Bone marrow (tissue), 2 donors: ENCODE measurements at places on chromosomes 2 and 18.

- no peak for DNase-seq
Measured at GRCh38 chr2:217283460-217283859, 423.6 kb upstream of the TNP1 start.

- DNase-seq, result no peak
Measured at GRCh38 chr2:86304416-86304815, 33.0 kb downstream of the REEP1 start.

GRCh38 chr2:160062292-160063005 lies at the start of gene PLA2R1:
Gene PLA2R1 (minus strand): TSS chr2:160062615. CDS start chr2:160062403, 212 bp downstream.
- no peak for DNase-seq

DNA sequence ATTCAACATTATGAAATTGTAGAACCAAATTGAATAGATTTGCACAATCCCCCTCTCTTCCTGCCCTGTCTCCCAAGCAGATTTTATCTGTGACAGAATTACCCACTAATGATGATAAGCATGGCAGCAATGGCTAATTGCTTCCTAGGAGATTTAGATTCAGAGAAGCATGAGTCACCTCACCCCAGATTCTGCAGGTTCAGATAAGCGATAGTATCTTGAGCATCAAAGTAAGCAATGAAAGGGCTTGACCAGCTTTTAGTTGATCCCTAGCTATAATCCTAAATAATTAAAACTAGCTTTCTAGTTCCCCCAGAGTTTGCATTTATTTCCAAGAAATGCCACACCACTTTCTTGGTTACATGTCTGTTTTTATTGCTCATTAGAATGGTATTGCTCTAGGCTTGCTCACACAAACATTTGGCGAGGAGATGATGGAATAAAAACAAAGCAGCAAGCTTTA lies 204.3 kb downstream of the GULP1 start:
- DNase-seq, result no peak

DNA sequence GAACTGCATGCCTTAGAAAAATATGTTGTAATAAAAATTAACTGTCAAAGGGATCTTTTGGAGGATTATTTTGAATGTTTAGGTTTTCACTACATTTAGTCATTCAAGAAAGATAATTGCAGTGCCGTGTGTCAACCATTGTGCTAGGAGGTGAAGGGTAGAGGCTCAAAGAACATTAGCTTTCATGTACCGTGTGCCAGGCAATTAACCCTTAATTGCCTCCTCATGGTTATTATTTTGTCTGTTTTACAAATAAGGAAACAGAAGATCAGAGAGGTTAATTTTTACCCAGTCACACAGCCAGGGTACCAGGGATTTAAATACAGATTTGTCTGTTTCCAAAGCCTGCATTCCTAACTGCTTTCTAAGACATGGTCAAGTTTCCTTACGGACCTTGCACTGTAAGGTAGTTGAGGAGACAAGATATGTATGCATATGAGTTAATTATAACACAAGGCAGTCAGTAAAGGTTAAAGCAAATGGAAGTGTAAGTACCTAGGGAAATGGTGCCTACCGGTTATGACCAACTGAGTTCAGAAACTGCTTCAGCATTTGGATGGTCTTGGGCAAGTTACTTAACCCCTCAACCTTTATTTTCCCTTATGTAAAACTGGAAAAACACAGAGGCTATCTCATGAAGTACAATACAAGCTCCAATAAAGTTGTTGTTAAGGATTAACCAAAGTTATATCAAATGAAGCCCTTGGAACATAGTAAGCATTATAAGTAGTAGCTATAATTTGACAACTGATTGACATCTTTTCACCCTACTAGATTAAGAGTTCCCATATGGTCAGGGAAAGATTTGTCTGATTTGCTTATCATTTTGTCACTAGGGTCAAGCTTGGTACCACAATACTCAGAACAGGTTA lies 434.9 kb downstream of the MBD2 start:
- DNase-seq, result no peak

- no peak for DNase-seq
Measured at GRCh38 chr2:232535761-232536530, 3.5 kb upstream of the CHRNG start.

- no peak for DNase-seq
Measured at GRCh38 chr18:6744816-6745455, 15.4 kb downstream of the ARHGAP28 start.

- no peak for DNase-seq
Measured at GRCh38 chr18:79954791-79955190, 3.3 kb upstream of the SLC66A2 start.

GRCh38 chr2:214127571-214127970 lies 283.3 kb upstream of the VWC2L start:
- no peak for DNase-seq

DNA sequence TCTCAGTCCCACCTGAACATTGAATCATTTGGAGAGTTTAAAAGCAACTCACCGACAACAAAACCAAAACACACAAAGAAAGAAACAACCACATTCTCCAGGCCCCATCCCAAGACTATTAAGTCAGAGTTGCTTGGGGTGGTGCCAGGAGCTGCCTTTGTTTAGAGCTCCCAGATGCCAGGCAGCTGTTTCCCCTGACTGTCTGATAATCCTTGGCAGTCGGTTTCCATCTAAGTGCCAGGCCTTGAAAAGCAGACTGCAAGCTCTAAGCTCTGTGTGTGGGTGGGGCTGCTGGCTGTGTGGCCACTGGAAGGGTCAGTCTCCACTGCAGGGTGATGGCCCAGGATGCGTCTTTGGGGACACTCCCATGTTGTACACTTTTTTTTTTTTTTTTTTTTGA lies 255.3 kb upstream of the AGAP1 start:
- DNase-seq, result no peak

DNA sequence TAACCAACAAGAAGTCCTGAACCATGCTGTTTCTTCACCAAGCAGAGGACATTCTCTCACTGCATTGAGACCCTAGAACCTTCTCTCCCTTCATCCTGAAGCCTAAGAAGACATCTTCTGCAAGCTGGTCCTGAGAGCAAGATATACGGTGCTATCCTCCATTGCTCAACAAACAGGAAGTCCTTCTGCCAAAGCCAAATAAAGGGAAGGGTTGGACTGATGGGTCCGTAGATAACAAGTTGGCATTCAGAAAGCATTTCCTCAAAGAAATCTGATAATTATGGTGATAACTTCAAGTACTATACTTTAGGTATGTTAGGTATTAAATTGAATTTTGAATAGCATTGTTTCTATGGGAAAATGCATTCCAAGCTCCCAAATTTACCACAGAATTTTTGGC lies 23.3 kb downstream of the GRB14 start:
- no peak for DNase-seq

DNA sequence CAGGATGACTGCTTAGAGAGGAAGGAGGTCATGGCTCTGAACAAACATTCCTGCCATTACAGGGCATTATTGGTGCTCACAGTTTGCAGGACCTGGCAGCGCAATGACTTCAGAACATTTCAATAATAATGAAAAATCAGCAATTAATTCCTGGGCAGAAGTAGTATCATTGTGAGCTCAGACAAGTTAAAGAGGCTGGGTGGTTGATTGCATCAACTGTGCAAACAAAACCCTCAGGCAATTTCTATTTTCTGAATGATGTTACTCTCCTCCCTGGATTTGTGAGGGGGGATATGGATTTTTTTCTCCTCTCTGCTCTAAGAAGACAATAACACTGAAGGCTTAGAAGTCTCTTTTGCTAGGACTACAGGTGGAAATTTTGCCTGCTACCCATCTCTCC lies 168.1 kb upstream of the TACR1 start:
- DNase-seq, result no peak

GRCh38 chr2:144198116-144198515 lies 321.8 kb downstream of the ZEB2 start:
- no peak for DNase-seq

DNA sequence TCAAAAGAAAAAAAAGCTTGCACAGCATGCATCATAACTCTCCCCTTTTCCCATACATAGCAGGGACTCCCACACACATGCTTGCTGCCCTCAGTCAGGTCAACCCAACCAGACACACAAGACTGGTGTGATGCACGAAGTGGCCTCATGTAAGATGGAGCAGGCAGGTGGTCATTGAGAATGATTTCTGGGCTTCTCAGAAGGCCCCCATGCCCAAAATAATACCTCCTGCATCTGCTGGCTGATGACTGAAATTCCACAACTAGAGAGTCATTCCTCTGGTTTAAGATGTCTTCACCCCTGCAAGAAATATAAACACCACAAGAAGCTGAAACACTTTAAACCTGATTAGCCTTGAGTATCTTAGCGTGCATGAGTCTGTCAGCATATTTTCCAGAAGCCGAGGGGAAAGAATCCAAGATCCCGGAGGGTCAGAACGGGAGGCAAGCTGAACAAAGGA lies 131.1 kb downstream of the AFF3 start:
- DNase-seq, result no peak

- no peak for DNase-seq
Measured at GRCh38 chr2:172329416-172329773, 98.0 kb upstream of the ITGA6 start.

DNA sequence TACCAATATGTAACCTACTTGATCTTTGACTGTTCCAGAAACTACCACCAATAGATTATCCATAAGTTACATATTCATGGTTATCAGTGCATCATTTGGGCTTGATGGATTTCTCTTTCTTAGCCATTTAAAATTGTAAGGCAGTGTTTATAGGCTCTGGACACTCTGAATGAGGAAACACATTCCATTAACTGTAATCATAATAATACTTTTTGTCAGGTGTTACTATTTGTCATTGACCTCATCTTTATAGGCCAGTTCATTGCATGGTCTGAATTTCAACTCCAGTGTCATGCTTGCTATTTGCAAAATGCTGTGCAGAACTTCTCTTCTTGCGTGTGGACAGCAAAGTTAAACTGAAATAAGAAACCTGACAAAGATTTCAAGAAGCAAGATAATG lies 1340.2 kb upstream of the ZEB2 start:
- DNase-seq, result no peak

- DNase-seq, result no peak
Measured at GRCh38 chr2:71353248-71353647, 21.7 kb downstream of the ZNF638 start.

GRCh38 chr18:56489893-56490292 lies 148.5 kb downstream of the TXNL1 start:
- DNase-seq, result no peak

- no peak for DNase-seq
Measured at GRCh38 chr2:193480187-193480586, 1285.5 kb upstream of the TMEFF2 start.

DNA sequence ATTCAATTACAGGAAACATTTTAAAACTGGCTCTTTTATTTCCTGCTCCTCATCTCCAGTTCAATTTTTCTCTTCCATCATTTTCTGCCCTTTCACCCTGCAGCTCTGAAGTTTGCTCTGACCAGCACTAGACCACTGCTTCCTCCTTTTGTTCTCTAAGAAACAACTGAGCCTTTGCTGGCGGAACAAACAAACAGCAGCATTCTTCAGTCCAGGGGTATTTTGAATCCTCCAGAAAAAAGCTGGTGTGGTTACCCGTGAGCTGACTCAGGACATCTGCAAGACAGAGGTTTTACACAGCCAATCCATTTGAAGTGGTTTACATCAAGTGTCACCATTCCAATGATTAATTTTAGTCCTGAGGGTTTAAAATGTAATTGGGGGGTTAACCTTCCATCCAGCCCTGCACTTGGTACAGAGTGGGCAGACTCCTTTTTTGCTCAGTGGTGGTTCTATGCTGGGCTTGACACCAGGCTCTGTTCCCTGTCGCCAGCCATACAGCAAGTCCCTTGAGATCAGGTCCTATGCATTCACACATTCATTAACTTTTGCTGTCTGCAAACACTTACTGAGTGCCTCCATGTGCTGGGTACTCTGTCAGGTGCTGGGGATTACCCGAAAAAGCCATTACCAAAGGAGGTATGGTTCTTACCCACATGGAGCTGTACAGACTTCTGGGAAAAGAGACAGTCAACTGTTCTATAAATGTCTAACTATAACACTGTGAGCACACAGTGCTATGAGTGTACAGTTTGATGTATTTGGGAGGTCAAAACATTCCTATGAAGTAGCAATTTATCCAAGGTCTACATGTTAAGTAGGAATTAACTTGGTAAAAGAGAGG lies 909.4 kb upstream of the GYPC start:
- no peak for DNase-seq

DNA sequence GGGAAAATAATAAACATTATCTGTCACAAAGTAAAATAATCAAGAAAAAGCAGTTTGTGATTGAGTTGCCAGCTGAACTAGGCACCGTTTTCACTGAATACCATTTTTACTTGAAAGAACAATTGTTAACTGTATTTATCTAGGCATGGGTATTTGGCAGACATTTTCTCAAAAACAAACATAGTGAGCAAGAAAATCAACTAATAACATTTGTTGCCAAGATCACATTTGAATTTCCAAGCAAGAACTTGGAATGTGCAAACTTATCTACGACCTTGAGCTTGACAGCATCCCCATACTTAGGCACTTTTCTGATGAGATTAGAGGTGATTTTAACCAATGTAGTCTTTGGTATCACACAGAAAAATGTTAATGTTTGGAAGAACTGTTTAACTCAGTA lies 16.7 kb downstream of the SS18 start:
- DNase-seq, result no peak

DNA sequence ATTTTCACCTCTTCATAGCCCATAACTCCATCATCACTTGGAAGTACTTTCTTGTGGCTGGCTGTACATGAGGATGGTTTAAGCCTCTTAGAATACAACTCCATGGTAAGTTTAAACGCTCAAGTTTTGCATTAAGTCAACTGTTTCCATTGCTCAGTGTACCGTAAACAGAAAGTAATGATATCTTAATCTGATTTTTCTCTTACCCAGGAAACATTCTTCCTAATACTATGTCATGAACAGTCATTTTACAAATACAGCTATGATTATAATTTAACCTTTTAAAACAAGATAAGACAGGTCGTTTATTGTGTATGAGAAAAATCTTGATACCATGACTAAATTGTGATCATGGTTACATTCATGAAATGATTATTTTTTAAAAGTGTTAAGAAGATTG lies 11.6 kb upstream of the DYNC2LI1 start:
- DNase-seq, result no peak

- DNase-seq, result no peak
Measured at GRCh38 chr2:74148457-74149246, 940 bp upstream of the BOLA3 start.

- no peak for DNase-seq
Measured at GRCh38 chr2:5749347-5749746, 57.2 kb downstream of the SOX11 start.

GRCh38 chr2:181857483-181857882 lies 34.0 kb upstream of the ITPRID2 start:
- no peak for DNase-seq

DNA sequence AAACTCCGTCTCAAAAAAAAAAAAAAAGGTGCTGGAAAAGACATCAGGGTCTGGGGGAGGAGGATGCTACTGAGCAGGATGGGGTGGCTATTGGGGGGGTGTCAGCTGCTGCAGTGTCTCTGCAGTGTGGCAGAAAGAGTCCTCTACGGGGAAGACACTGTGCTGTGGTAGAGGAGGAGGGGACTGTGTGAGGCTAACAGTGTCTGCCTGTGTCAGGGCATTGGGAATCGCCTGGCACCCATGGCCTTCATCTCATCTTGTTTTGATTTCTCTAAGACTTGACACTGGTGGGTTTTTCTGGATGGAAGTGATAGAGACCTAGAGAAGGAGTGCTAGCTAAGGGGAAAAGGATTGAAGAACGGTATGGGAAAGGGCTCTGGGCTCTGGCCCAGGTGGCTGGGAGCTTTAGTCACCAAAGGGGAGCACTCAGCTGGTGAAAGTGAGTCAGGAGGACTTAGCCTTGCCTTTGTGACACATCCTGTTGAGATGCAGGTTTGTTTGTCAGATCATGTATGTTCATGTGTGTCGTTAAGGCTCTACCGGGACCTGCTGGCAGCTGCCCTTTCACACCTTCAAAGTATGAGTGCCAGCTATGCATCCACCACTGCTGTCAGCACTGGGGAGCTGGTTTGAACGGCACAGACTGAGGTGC lies 58.0 kb downstream of the FARP2 start:
- DNase-seq, result no peak
